ENCODE measurements at places on chromosomes 1 and 21. TPM values are rescaled to one million over a fixed set of nuclear protein-coding genes. Genes with fewer than 3 reads are reported as not detected.

DNA sequence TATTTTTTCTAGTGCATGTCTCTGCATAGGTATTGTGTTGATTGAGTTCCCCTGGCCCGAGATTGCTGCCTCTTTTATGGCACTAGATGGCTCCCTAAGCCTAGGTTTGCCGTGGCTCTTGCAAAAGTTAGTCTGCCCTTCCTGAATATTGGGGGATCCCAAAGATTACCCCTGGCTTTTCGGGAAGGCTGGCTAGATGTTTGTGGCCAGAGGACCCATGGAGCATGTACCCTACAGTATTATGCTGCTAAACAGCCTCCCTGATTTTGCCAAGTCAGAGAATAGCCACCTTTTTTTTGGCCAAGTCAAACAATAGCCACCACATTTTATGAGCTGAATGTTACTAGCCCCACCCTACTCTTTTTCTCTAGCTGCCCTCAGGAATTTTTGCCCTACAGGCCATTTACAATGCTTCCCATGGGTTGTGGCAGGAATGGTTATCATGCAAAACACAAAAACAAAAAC lies 343.2 kb downstream of the OLFM3 start:
- no peaks in the 10 kb centered on the region for H3K27me3 ChIP-seq
- DNase-seq = no peak
- H3K4me1 ChIP-seq = no peaks in the 10 kb centered on the region
- no peaks in the 10 kb centered on the region for H3K36me3 ChIP-seq
- no peak overlapping the region for H3K4me3 ChIP-seq

DNA sequence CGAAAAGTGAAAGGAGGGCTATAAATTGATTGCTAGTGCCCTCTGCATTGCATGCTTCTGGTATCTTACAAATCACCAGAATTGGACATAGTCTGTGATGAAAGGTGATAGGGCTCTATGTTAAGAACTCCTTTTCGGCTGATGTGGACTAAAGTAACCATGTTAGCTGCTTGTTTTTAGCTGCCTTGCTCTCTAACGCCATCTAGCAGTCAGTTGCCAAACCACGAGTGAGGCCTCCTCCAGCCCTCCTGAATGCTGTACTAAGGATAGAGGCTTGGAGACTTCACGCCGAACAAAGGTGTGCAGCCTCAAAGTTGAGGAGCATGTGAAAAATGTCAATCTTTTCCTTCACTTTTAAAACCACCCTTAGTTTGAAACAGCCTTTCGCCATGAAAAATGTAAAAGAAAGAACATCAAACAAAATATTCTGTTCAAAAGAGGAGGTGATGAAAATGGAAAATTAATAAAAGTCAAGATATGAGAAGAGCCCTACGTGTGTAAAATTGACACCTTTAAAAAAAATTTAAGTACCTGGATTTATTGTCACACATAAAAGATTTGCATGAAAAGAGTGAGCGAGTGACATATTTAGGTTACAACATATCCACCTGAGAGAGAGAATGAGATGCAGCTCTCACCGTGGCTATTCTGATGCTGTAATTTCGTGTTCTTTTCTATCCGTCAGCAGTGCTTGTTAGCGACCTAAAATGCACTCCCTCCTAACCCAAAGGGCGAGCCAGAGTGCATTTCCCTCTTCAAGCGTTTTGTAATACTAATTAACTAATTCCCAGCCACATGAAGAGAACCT lies 8.1 kb downstream of the LRRC53 start:
- H3K4me1 ChIP-seq = no peaks in the 10 kb centered on the region
- no peak for DNase-seq
- H3K4me3 ChIP-seq = no peak overlapping the region
- no peak overlapping the region for H3K27ac ChIP-seq
- H3K36me3 ChIP-seq = no peaks in the 10 kb centered on the region

DNA sequence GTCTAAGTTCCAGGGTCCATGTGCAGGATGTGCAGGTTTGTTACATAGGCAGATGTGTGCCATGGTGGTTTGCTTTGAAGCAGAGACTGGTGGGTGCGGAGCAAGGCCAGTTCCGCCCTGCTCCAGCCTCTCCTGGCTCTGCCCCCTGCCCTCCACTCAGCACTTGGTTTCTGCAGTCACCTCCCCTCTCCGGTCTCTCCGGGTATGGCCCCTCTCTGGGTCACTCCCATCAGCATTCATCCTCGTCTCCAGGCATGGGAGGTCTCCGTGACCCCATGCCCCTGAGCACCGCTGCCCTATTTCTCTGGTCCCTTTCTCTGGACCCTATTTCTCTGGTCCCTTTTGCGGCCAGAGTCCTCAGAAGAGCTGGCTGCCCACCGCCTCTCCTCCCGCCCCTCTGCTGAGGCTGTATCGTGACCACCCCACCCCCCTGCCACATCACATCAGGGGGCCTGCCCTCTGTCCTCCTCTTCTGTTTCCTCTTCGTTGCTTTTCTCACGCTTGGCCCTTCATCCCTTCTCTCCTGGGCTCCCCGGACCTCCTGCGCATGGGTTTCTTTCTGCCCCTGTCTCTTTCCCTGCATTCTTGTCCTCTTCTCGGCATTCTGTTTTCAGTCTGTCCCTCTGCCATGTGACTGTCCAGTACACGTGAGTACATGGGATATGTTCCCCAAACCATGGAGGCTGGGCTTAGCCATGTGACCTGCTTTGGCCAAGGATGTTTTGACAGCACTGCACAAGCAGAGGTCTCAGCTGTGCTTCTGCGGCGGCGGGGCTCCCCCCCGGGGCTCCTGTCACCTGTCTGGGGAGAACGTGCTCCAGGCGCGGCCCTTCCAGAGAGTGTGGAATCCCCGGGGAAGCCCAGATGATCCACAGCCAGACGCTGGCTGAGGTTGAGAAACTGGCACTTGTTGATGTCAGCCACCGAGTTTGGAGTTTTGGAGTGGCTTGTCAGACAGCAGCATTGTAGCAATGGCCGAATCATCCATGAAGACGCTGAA lies 54.4 kb upstream of the C1orf174 start:
- H3K27me3 ChIP-seq = no peaks in the 10 kb centered on the region
- DNase-seq = no peak
- no peaks in the 10 kb centered on the region for H3K36me3 ChIP-seq
- no peak overlapping the region for H3K27ac ChIP-seq
- H3K4me3 ChIP-seq = no peak overlapping the region

AGT gene
- polyA plus RNA-seq = not detected

MROH7 gene
- polyA plus RNA-seq = not detected

COL24A1 gene
- polyA plus RNA-seq = not detected
